Choroid plexus epithelial cell (primary cell): ENCODE measurements at places on chromosomes 4 and X.

DNA sequence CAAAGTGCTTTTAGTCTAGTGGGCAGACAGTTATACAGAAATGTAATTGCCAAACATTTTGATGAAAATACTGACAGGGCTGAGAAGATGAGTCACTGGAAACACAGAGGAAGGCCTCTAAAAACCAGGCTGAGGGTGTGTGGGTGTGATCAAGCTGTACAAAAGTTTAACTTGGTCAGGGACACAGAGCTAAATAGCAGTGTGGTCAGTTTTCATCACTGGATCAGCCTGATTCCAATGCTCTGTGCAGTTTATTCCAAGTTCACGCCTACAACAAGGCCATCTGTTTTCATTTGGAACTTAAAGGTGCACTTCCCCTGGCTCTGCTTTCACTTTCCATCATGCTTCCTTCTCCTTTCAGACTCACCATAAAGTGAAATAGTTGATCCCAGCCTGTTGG is 10.6 kb downstream of the CENPVL3 start:
- peak; percentile 49 for DNase-seq

GRCh38 chrX:103687696-103688201 is 1.2 kb upstream of the MORF4L2 start:
- peak; percentile 86 for DNase-seq

DNA sequence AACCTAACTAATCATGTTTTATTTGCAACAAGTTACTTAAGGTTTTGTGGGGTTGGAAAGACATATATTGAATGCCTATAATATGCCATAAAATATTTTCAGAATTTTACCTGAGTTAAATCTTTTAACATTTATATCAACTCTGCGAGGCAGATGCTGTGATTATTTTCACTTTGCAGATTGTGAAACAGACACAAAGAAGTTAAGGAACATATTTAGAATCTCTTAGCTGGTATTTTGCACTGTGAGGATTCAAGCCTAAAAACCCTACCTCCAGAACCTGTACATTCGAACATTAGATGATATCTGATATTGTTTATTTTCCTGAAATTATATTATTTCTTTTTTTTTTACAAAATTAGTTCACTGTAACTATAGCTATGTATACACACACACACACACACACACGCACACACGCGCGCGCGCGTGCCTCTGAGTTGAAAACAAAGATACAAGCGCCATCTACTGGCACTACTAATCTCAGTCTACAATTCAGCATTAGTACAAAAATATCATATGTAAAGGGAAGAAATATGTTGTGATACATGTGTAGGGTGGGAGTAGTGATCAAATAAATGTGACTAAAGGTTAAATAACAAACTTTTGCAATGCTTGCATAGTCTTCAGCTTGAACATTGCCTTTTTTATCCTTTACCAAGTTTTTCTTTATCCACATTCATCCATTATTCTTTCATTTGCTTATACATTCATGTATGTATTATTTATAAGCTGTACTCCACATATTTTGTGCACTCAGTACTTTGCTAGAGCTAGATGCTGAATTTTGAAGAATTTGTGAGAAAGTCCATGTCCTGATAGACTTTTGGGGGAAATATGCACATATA is 61.5 kb downstream of the ANXA10 start:
- DNase-seq = peak; percentile 93

DNA sequence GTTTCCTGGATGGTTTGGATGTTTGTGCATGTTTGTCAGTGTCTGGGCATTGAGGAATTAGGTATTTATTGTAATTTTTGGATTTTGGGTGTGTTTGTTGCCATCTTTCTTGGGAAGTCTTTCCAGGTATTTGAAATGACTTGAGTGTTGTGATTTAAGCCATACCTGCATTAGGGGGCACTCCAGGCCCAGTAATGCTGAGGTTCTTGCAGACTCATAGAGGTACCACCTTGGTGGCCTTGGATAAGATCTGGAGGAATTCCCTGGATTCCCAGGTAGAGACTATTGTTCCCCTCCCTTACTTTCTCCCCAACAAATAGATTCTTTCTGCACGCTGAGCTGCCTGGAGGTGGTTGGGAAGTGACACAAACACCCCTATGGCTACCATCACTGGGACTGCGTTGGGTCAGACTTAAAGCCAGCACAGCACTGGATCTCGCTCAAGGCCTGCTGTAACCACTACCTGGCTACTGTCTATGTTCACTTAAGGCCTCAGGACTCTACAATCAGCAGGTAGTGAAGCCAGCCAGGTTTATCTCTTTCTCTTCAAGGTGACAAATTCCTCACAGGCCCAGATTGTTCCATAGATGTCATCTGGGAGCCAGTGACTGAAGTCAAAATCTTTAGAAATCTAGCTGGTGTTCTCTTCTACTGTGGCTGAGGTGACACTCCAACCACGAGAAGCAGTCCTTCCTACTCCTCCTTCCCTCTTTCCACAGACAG is 643.6 kb downstream of the PDHA2 start:
- DNase-seq = peak; percentile 43

GRCh38 chr4:178240891-178241290 is 798.7 kb upstream of the AGA start:
- DNase-seq = no peak

- DNase-seq = no peak
Observed at GRCh38 chr4:156477636-156478035, 494.0 kb downstream of the PDGFC start.

- no peak for DNase-seq
Observed at GRCh38 chr4:8085491-8086117, 73.0 kb downstream of the ABLIM2 start.

- no peak for DNase-seq
Observed at GRCh38 chr4:127843704-127844600, 36.7 kb upstream of the PLK4 start.

DNA sequence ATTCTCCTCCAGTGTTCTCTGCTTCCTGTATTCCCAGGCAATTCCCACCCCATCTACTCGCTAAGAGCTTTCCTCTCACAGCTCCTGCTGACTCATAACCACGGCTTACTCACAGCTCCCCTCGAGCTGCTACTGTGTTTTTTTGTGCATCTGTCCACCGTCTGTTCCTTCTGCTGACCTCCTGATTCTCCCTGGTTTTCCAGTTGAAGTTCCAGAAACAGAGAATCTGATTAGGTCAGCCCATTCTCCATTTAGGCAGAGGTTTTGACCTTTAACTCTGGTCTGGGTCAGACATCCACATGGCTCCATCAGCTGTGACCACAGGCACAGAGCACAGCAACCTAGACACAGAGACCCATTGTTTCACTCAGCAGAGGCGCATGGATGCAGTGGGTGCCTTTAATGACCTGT is 5.5 kb upstream of the SMIM20 start:
- DNase-seq = peak; percentile 91

DNA sequence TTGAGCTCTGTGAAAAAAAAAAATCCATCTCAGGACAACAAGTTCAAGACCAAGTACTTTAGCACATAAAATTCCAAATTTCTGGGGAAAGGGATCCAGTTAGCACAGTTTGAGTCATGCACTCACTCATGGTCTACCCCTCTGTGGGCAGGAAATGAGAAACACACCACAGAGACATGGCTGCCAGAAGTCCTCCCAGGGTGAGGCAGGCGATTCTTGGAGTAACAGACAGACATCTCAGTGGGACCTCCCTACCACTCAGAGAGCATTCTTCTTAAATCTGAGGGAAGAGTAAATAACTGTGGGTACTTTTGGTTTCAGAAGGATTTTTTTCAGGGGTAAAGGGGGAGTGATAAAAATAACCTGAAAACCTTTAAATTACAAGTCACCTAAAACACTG is 14.1 kb downstream of the CXCL1 start:
- peak; percentile 77 for DNase-seq

GRCh38 chr4:158172261-158173258 is at the start of gene GASK1B:
Gene GASK1B (minus strand): TSS chr4:158173025. CDS start chr4:158171375, 1,650 bp downstream.
- DNase-seq = peak; percentile 82

DNA sequence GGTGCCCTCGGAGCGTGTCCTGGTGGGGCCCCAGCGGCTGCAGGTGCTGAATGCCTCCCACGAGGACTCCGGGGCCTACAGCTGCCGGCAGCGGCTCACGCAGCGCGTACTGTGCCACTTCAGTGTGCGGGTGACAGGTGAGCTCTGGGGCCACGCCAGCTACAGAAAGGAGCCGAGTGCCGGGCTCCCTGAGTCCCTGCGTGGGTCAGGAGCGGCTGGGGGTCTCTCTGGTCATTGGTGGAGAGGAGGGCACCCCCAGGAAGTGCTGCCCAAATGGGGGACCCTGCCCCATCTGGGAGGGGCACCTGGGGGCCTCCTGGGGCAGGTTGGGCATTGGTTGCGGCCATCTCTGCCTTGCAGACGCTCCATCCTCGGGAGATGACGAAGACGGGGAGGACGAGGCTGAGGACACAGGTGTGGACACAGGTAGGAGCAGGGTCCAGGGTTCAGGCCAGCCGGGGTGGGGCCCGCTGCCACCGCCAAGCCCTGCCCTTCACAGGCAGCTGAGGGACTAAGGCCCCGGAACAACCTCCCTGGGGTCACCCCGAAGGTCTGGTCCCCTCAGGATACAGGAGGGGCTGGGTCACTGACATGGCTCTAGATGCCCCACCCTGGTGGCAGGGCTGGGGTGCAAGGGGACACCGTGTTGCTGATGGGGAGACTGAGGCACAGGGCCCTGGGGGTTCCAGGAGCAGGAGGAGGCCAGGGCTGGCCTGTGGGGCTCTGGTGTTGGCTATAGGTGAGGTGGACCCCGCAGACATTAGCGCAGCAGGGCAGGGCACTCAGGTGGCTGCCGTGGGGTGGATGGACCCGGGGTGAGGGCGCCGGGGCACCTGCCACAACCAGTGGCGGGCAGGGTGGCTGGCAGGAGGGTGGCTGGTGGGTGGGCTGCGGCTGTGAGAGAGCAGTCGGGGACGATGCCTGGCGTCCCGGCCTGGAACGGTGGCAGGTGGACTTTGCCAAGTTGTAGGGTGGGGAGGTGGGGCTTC is 6.6 kb downstream of the FGFR3 start:
- no peak for DNase-seq

GRCh38 chr4:38905652-38906385 is 38.2 kb downstream of the FAM114A1 start:
- DNase-seq = no peak

- DNase-seq = no peak
Observed at GRCh38 chrX:100687546-100687945, 43.5 kb downstream of the SRPX2 start.

DNA sequence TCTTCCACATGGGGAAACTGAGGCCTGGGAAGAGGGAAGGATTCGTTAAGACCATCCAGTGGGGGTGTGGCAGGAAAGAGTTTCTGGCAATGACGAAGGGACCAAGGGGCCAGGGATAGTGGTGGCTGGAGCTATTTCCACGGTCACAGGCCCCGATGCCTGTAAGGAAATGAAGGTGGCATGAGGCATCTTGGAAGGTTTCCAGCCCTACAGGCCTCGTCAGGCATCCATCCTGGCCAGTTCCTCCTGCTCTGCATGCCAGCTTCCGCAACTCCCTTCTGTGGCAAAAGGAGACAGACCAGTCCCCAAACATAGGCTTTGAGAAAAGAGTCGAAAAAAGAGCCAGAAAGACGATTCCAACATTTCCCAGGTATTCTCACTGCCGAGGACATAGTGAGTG is 9.2 kb upstream of the C4orf50 start:
- no peak for DNase-seq

GRCh38 chrX:39309721-39310152 is 508.5 kb downstream of the MID1IP1 start:
- peak; percentile 47 for DNase-seq
